ENCODE measurements at places on chromosomes 13 and 19.
A peak's percentile ranks its signal among the peaks of the same experiment; 100 is the strongest.

- no peak for DNase-seq
These were observed 179.3 kb downstream of the ZIC5 start for GRCh38 chr13:99792079-99792921.

DNA sequence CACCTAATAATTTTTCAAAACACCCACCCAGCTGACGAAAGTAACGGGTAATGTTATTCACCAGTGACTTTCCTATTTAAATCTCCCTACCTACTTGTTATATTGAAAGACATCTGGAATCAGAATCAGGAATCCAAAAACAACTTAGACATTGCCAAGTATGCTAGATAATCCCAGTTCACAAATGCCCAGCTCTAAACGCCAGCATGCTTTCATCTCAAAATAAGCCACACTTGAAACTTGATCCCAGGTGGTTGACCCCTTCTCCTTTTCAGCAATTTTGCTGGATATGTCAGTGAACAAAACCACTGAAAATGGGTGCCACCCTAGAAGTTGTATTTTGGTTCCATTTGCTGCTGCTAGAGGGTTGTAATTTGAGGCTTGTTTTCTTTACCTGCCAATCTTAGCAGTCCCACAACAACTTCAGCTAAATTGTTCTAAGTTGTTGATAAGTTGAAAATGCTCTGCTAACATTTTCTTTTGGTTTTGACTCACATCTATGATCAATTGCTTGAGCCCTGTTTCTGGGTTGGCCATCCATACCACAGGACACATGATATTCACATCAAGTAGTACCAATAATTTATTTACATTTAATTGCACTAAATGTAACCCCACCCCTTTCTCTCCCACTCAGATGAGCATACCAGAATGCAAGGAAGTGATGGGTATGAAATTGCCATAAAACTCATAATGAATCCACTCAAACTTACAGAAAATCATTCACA lies 66.4 kb downstream of the DCT start:
- no peak for DNase-seq

DNA sequence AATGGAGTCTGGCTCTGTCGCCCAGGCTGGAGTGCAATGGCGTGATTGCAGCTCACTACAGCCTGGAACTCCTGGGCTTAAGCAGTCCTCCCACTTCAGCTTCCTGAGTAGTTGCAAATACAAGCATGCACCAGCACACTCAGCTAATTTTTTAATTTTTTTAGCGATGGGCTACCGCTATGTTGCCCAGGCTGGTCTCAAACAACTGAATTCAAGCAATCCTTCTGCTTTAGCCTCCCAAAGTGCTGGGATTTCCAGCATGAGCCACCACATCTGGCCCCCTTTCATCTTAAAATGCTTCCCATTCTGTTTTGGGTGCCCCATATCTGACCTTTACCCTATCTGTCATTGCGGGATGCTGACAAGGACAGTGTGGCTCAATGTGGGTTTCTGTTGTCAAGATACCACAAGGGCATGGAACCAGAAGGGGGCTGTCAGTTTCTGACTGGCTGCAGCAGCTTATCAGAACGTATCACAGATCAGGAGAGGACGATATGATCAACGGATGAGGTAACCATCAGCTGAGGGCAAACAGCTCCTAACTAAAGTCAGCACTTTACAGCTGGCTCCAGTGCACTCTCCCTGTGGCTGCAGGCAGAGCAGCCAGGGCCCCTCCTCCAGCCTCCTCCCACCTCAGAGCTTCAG lies 32.4 kb downstream of the GPR42 start:
- no peak for DNase-seq

- DNase-seq, result no peak
These were observed 2.5 kb upstream of the NOVA2 start for GRCh38 chr19:45976178-45976577.

GRCh38 chr19:46845959-46846459 lies 4.6 kb downstream of the AP2S1 start:
- no peak for DNase-seq

GRCh38 chr19:5434970-5435641 lies 20.1 kb upstream of the ZNRF4 start:
- peak; percentile 30 for DNase-seq

- DNase-seq, result no peak
These were observed 25.7 kb downstream of the OLFM2 start for GRCh38 chr19:9910625-9911024.

- DNase-seq, result no peak
These were observed 142.3 kb downstream of the CACNA1A start for GRCh38 chr19:13363954-13364353.

- peak; percentile 38 for DNase-seq
These were observed 35.7 kb upstream of the TPM4 start for GRCh38 chr19:16040642-16041041.

DNA sequence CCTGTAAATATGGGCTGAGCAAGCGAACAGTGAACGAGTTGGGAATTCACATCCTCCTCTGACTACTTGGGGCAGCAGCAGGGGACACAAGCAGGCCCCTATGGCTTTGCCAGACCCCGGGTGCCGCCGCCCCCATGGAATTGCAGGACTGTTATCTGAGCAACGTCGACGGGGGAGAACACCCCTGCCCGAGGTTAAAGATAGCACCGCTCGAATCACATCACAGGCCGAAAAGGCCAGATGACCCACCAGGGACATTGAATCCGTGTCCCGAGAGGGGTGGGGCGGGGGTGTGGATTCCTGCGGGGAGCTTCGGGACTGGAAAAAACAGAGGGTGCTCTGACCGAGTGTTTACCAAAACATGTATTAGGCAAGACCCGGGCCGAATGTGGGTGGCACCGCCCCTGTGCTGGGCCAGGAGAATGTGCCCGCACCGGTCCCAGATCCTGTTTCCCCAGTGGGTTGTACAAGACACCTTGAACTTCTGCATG lies 9.1 kb downstream of the FEM1A start:
- no peak for DNase-seq

GRCh38 chr13:100790405-100790804 lies 115.8 kb upstream of the TMTC4 start:
- DNase-seq, result no peak

DNA sequence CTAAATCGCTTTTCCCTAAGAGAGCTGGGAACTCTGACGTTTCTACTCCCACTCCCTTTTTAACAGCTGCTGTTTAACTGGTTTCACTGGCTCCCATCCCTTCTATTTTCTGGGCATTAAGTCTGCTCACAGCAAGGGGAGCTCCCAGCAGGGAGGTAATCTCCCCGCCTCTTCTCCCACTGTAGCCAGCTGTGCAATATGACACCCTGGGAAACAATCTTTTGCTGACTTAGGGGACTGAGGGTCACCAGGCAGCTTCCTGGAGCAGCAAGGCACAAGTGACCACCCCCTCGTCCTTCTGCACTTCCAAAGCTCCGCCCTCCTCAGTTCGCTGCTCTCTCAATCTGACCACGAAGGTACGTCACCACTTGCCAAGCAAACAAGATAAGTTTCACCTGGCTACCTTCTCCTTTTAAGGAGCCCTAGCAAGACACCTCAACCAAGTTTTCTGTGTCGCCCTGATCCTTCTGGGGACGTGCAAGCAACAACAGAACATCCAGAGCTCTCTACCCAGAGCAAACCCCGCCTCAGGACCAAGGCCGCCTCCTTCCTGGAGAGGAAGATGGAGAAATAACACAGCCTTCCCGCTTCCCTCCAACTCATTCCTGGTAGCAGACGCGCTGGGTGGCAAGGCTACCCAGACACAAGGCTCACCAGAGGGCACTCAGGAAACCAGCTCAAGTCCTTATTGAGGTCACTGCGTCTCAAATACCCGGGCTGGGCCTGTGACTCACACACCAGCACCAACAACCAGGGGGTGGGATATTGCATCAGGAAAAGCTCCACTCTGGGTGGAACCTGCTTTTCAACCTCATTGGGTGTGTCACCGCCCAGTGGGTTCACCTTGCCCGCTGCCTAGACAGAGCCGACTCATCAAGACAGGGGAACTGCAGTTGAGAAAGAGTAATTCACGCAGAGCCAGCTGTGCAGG lies 92.4 kb downstream of the STK24 start:
- peak; percentile 99 for DNase-seq

DNA sequence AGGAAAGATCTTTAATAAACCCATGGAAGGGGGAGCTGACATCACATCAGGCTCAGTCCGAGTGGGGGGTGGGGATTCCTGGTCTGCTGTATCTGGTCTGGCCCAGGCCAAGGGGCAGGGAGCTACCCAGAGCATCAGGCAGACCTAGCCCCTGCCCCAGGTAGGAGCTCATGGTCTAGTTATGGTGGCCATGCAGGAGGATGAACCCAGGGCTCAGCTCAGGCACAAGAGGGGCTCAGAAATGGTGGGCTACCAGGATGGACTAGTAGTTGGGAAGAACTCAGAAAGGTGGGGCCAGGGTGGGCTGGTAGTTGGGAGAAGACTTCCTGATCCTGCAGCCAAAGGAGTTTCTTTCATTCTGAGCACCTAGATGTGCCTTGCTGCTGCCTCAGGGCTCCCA lies 14.3 kb downstream of the VSTM2B start:
- DNase-seq, result no peak

All from renal cortical epithelial cell (primary cell).